IPS DF 6.9 (cell line): ENCODE measurements at places on chromosomes 5 and 9.

DNA sequence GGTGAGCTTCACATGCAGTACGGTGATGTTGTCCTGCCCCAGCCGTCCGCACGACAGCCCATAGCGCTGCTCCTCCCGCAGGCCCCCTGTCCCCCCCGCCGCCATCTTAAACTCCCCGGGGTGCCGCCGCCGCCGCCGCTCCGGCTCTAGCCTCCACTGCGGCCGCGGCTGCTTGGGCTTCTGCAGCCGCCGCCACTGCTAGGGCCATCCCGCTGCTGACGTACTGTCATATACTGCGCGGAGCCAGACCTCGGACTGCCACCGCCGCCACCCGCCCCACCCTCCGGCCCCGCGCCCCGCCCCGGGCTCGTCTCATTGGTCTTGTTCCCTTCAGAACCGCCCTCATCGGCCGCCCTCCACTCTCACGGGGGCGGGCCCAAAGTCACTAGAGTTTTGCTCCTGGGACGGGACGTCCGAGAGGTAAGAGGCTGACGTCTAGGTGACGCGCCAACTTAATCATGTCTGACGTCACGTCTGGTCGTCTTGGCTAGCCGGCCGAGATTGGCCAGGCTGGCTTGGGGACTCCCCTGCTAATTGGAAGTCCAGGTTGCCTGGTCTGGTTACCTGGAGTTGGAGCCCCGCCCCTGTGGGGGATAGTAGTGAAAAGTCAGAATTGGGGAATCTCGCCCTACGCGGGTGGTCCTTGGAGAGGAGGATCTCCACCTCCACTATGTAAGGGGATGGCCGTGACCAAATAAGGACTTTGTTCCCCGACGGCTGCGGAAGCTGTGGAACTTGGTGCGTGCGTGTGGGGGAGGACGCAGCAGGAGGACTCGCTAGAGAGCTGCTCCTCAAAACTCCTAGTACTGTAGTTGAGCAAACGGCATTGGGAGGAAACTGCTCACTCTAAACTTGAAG, at the start of gene ELL2:
Gene ELL2 (minus strand): TSS at position 235 of the 858 bp plus-strand sequence. CDS start 130 bp downstream, at position 105.
- H3K4me3 ChIP-seq: peak within 1 kb of the TSS; percentile 97
- peak; percentile 97 for DNase-seq
- no peaks in the 10 kb centered on the region for H3K36me3 ChIP-seq
- peaks cover 3% of the 10 kb centered on the region; the same call in 1 of the 2 replicates for H3K27me3 ChIP-seq
- H3K4me1 ChIP-seq: peaks cover 6% of the 10 kb centered on the region; the same call in 1 of the 2 replicates

GRCh38 chr5:131630208-131630962, 4.6 kb downstream of the RAPGEF6 start:
- no peak for DNase-seq
- no peak overlapping the region for H3K4me3 ChIP-seq
- H3K27ac ChIP-seq: no peak overlapping the region
- H3K4me1 ChIP-seq: no peaks in the 10 kb centered on the region

GRCh38 chr5:111348661-111349329, 124.6 kb downstream of the CAMK4 start:
- no peak overlapping the region for H3K4me3 ChIP-seq
- H3K36me3 ChIP-seq: no peaks in the 10 kb centered on the region
- no peaks in the 10 kb centered on the region for H3K4me1 ChIP-seq
- no peaks in the 10 kb centered on the region for H3K27me3 ChIP-seq
- no peak for DNase-seq

- no peak overlapping the region for H3K27ac ChIP-seq
- no peaks in the 10 kb centered on the region for H3K36me3 ChIP-seq
- peaks cover 4% of the 10 kb centered on the region; the same call in 1 of the 2 replicates for H3K4me1 ChIP-seq
- no peak overlapping the region for H3K4me3 ChIP-seq
- no peaks in the 10 kb centered on the region for H3K27me3 ChIP-seq
- DNase-seq: no peak
Observed at GRCh38 chr5:124237206-124237695, 509.2 kb downstream of the ZNF608 start.

- no peak overlapping the region for H3K27ac ChIP-seq
- no peaks in the 10 kb centered on the region for H3K36me3 ChIP-seq
- H3K27me3 ChIP-seq: no peaks in the 10 kb centered on the region
- H3K4me3 ChIP-seq: no peak overlapping the region
- no peak for DNase-seq
- no peaks in the 10 kb centered on the region; the same call in 1 of the 2 replicates for H3K4me1 ChIP-seq
Observed at GRCh38 chr9:92534674-92535073, 1.1 kb downstream of the ECM2 start.

- peaks cover 4% of the 10 kb centered on the region; the same call in 1 of the 2 replicates for H3K4me1 ChIP-seq
- H3K27ac ChIP-seq: no peak overlapping the region
- H3K4me3 ChIP-seq: no peak overlapping the region
- H3K36me3 ChIP-seq: no peaks in the 10 kb centered on the region
- DNase-seq: no peak
Observed at GRCh38 chr9:116337015-116337414, 183.4 kb downstream of the PAPPA start.

DNA sequence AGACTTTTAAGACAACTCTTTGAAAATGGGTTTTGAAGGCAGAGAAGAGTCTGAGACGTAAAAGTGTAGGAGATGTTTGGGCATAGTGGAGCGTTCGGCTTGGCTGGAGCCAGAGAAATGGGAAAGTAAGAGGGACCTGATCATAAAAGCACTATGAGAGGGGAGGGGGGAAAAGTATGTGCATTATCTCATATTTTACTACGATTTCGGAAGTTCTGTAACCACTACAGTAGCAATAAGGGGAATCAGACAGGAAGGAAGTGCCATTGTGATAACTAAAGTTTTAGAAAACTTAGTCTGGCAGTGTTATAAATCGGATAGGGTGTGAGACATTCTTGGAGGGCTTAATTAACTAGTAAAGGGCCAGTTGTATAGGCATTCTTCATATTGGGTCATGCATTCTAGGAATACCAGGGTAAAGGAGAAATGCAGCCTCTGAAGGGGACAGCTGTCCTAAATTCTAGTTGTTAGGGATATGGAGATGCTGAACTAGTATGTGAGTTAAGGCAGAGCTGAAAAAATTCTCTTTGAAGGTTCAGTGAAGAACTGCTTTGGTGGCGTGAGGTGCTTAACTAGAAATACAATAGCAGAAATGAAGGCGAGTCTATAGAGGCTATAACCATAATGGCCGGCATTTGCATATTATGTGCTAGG, 83.8 kb upstream of the FREM1 start:
- no peak for DNase-seq
- H3K4me1 ChIP-seq: peaks cover 1% of the 10 kb centered on the region; the same call in 1 of the 2 replicates
- H3K27ac ChIP-seq: no peak overlapping the region
- no peaks in the 10 kb centered on the region for H3K36me3 ChIP-seq
- H3K27me3 ChIP-seq: no peaks in the 10 kb centered on the region
- peak overlapping the region; percentile 63; the same call in 1 of the 2 replicates for H3K4me3 ChIP-seq

GRCh38 chr9:89872426-89872912, 267.7 kb downstream of the GADD45G start:
- no peaks in the 10 kb centered on the region; the same call in 1 of the 2 replicates for H3K4me1 ChIP-seq
- H3K36me3 ChIP-seq: no peaks in the 10 kb centered on the region
- DNase-seq: no peak
- H3K4me3 ChIP-seq: no peak overlapping the region

DNA sequence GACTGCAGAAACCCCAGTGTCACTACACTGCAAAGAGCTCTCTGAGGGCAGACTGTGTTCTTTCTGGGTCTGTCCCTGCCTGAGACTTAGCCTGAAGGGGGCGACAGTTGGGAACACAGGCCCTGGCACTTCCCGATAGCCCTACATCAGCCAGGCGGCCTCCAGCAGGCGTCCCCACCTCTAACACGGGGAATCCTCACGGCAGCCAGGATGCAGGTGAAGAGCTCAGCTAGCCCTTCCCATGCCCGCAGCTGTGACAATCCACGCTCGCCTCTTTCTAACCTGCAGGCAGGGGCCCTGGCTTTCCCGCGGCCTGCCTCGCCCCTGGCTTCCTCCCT, 5.9 kb downstream of the MED22 start:
- H3K4me3 ChIP-seq: no peak overlapping the region
- no peak for DNase-seq
- H3K27me3 ChIP-seq: no peaks in the 10 kb centered on the region
- peaks cover 52% of the 10 kb centered on the region for H3K36me3 ChIP-seq
- H3K27ac ChIP-seq: no peak overlapping the region

DNA sequence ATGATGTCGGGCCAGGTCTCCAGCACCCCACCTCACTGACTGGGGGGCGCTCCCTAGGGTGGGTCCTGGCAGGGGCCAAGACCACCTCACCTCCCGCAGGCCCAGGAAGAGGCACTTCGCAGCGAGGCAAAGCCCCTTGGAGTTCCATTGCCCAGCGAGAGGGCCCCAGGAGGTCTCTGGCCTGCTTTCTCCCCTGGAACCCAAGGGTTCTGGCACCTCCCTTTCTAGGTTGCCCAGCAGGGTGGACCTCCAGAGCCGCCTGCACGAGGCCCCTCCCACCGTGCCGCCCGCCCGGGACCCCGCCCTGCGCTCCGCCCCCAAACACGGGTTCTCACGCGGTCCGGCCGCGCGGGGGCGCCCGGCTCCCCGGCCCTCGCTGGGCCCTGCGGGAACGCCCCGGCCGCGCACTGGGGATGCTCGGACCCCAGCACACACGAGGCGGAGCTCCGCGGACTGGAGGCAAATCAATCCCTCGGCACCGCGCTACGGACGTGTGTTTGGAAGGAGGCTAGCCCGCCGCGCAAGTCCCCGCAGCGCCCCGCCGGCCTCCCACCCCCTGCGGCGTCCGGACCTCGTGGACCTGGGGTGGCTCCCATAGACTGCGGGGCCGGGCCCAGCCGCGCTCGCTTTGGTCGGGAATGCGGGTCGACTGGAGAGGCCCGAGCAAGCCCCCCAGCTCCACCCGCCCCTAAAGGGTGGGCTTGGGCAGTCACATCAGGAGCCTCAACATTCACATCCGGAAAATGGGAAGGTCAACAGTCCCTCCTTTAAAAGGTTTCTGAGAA, 99.5 kb upstream of the LMX1B start:
- H3K27ac ChIP-seq: no peak overlapping the region
- H3K4me3 ChIP-seq: peak overlapping the region; percentile 11; the same call in 1 of the 2 replicates
- no peaks in the 10 kb centered on the region for H3K36me3 ChIP-seq
- no peak for DNase-seq
- H3K27me3 ChIP-seq: no peaks in the 10 kb centered on the region

DNA sequence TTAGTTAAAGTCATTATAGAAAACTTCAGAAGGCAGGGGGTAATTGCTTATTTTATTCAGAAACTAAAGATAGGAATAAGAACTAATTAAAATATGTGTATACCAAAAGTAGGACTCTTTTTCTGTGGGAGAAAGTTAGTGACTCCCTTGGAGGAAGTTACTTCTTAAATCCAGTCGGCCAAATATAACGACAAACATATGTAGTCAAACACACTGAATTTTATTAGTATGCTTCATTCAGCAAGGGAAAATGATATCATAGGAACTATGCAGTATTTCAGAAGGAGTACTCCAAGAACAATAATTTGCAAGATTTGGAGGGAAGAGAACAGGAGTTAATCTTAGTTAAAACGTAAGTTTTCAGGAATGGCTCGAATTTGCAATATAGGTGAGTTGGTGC, 432.6 kb downstream of the CYLC2 start:
- H3K4me3 ChIP-seq: no peak overlapping the region
- no peak overlapping the region for H3K27ac ChIP-seq
- no peaks in the 10 kb centered on the region for H3K36me3 ChIP-seq
- no peaks in the 10 kb centered on the region for H3K27me3 ChIP-seq
- DNase-seq: no peak
- H3K4me1 ChIP-seq: no peaks in the 10 kb centered on the region

GRCh38 chr5:97501965-97502305, 318.9 kb upstream of the RIOK2 start:
- no peaks in the 10 kb centered on the region for H3K36me3 ChIP-seq
- DNase-seq: no peak
- H3K27ac ChIP-seq: no peak overlapping the region
- no peaks in the 10 kb centered on the region for H3K27me3 ChIP-seq

DNA sequence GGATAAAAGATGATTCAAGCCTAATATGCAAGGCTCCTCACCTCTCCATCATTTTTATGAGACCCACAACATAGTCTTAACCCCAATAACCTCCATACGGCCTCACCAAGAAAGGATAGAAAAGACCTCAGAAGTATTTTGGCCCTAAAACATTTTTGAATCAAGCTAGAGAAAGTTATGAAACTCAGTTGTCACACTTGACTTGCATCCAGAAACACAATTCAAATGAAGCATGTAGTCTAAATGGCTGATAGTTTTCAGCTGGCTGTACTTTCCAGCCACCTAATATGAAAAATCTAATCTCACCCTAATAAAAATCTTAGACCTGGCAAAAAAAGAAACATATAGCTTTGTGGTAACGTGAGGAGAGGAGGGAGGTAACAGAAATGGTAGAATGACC, 116.1 kb downstream of the ARL15 start:
- H3K36me3 ChIP-seq: no peaks in the 10 kb centered on the region
- H3K27me3 ChIP-seq: no peaks in the 10 kb centered on the region
- H3K4me3 ChIP-seq: no peak overlapping the region
- H3K4me1 ChIP-seq: no peaks in the 10 kb centered on the region
- H3K27ac ChIP-seq: no peak overlapping the region

GRCh38 chr9:114921171-114921570, 9.2 kb downstream of the TNFSF8 start:
- DNase-seq: no peak
- H3K4me1 ChIP-seq: no peaks in the 10 kb centered on the region
- H3K4me3 ChIP-seq: no peak overlapping the region
- no peak overlapping the region for H3K27ac ChIP-seq
- peaks cover 70% of the 10 kb centered on the region for H3K27me3 ChIP-seq

DNA sequence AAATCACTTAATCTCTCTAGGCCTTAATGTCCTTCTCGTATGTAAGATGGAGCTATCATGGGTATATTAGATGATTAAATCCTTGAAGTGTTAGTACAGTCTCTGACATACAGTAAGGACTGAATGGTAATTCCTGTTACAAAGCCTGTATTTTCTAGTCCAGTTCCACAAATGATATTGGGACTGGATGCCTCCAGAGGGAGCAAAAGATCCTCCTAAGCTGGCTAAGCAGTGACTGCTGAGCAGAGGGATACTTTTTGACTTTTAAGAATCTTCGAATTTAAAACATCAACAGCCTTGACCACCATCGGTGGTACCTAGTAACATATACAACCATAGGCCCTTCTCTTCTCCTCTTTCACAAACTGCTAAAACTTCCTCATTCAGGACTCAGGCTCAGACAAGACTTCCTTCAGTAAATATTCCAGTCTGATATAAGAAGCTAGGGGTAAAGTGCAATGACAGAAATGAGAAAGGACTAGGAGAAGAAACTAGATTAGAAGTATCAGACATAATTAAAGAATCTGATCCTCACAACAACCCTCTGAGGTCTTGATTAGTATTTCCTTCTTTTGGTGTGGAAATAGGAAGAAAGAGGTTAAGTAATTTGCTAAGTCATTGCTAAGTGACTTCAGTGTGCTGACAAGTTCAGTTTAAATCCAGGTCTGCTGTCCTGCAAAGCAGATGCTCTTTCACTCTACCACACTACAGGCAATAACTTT, 13.9 kb downstream of the PTAR1 start:
- H3K4me1 ChIP-seq: no peaks in the 10 kb centered on the region; the same call in 1 of the 2 replicates
- no peaks in the 10 kb centered on the region for H3K27me3 ChIP-seq

DNA sequence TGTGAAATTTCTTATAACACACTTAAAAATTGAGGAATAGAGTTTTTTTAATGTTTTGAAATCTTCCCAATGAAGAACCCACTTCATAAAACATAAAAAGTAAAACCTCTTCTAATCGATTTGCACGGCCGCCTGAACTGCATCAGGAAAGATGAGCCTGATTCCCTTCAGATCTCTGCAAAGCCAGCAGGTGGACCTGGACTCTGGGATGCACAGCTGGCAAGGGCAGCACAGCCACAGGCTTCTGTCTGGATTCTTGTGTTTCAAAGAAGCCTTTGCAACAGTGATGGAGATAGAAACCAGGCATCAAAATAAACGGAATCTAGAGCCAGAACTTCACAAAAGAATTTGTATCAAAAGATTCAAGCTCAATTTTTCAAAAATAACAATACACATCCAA, 36.0 kb upstream of the SPATA31C2 start:
- H3K4me1 ChIP-seq: no peaks in the 10 kb centered on the region
- no peak for DNase-seq
- H3K36me3 ChIP-seq: no peaks in the 10 kb centered on the region
- no peak overlapping the region for H3K4me3 ChIP-seq
- no peaks in the 10 kb centered on the region for H3K27me3 ChIP-seq
